ENCODE measurements at places on chromosomes 11 and 22.

DNA sequence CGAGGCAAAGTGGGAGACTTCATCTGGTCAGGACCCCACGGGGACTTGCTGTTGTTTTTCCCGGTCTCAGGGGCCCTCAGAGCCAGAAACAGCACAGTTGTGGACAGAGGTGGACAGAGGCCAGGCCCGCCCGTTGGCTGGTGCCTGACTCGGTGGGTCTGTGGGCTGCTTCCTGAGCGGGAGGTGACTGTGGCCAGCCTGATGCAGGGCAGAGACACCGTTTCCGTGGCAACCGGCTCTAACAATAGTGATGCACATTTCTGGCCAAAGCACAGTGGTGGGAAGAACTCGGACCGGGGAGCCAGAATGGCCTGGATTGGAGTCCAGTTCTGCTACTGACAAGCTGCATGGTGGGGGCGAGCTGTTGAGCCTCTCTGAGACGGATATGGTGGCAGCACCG lies 58.7 kb upstream of the ATXN10 start:
- DNase-seq = no peak

- no peak for DNase-seq
These were observed 18.6 kb downstream of the TSKU start for GRCh38 chr11:76801736-76802135.

DNA sequence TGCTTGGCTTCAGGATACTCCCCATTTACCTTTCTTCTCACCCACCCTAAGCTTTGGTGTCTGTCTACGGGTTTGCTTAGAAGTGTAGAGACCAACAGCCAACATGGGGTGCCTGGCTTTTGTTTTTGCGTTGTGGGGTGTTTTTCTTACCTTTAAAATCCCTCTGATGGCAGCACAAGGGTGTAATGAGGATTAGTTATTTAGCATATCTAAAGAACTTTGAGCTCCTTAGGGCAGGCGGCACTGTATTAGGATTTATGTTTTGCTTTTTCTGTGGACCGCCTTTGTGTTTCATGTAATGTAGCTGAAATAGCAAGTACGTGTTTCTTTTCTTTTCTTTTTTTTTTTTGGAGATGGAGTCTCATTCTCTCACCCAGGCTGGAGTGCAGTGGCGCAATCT lies 8.9 kb downstream of the AP2A2 start:
- no peak for DNase-seq

- no peak for DNase-seq
These were observed 5.2 kb upstream of the LIF start for GRCh38 chr22:30251711-30252110.

DNA sequence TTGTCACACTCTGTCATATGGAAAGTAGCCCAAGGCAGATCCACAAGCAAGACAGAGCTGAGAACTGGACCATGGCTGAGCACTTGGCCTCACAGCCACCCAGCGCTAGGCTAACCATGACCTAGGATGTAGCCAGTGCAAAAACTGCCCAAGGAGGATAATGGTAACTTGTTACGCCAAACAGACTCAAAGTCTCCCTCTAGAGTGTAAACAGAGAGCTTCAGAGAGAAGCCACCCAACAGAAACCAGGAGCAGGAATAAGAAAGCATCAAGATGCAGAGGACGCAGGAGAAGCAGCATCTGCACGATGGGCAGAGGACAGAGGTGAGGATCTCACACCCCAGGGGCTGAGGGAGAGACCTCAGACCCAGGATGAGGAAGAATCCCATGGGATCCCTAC lies 97.9 kb downstream of the RCN1 start:
- DNase-seq = peak; percentile 44

- DNase-seq = no peak
These were observed 79.8 kb downstream of the KCNQ1 start for GRCh38 chr11:2524446-2525165.

DNA sequence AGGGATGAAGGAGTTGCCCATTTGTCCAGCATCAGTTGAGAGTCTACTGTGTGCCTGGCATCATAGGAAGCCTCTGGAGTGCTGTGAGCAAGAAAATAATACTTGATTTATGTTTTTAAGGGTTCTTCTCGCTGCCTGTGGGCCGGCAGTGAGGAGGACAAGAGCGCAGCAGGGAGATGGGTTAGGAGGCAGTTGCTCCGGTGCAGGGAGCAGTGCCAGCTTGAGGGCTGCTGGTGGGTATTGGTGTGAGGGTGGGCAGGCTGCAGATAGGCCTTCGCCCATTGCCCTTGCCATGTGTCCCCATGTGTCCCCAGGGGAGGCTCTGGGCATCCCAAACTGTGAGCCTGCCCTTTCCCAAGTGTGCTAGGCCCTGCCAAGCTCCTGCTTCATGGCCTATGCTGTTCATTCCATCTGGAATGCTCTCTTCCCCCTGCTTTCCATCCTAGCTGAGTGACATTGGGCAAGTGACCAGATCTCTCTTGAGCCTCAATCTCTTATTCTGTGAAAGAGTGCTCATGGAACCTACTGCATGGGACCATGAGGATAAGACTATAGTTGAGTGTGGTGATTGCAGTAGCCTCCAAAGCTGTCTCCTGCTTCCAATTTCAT lies 19.8 kb downstream of the BMAL1 start:
- no peak for DNase-seq

DNA sequence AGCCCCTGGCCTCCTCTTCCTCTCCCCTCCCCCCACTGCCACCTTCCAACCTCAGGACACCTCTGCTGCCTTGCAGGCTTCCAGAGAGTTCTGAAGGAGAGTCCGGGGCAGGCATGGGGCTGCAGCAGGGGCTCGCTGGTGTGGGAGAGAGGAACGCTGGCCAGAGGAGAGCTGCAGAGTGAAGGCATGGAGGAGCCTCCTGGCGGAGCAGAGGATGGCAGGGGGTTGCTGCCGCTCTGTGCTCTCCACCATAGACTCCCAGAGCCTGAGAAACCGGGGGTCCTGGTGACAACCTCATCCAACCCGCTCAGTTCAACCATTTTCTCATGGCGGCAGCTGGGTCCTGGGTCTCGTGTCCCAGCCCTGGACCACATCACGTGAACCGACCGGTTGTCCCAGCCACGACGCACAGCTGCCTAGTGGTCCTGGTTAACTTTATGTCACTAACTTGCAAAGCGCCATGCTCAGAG lies 17.5 kb downstream of the MRGPRG start:
- DNase-seq = no peak

GRCh38 chr22:45185718-45186514 lies 22.2 kb downstream of the NUP50 start:
- no peak for DNase-seq

DNA sequence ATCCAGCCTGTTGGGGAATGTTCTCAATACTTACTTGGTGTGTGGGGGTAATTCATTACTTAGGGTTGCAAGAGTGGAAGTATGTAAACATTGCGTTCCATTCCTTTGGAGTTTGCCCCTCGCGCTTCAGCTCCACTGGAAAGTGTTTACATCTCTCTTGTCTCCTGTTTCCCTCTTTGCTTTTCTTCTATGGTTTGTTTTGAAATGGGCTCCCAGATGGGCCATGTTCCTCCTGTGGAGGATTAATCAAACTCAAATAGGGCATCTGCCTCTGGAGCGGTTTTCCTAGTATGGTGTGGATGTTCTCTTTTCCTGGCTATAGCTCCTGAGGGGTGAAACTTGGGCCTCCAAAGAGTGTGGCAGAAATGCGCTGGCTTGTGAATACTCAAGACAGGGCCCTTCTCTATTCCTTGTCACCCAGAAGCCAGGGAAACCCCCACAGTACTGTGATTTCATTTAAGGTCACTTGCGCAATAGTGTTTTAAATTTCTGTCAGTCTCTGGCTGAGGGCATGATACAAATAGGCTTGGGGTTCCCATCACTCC lies 51.9 kb downstream of the CD44 start:
- DNase-seq = no peak

DNA sequence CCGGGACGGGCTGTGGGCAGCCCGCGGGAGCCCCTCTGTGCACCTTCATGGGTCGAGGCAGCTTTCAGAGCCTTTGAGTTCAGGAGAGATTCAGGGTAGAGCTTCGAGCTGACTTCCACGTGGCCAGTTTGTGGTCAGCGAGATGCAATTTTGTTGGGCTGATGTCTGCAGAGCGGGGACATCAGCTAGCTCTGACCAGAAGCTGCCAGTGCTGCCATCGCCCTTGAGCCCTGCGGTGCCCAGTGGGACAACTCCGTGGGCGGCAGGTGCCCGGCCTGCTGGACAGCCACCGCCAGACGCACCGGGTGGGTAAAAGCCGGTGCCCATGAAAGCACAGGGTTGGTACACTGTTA lies 719 bp downstream of the TALDO1 start:
- DNase-seq = peak; percentile 55

DNA sequence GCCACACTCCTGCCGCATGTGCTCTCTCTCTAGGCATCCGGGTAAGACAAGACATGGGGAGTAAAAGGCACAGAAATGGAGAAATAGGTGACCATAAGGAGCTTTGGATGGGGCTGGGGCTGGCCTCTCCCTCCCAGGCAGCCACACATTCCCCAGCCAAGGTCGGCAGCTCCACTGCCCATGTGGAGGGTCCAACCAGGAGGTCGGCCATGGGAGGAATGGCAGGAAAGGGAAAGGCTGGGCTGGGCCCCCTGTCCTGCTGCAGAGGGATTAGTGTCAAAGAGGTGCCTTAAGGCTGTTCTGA lies 460 bp upstream of the MUC5AC start:
- DNase-seq = no peak

GRCh38 chr11:75262436-75262835 lies 21.9 kb downstream of the TPBGL start:
- no peak for DNase-seq

DNA sequence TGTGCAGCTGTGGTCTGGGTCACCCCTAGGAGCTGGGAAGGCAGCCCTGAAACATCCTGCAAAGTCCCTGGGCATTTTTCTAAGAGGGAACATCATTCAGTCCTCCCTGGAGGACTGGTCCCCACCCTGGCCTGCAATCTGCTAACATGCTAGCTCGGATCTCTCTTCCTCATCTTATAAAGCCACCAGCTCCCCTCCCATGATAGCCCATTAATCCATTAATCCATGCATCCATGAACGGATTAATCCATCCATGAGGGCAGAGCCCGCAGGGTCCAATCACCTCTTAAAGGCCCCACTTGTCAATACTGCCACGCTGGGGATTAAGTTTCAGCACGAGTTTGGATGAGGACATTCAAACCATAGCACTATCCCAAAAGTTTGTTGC lies 12.1 kb downstream of the PRG3 start:
- no peak for DNase-seq

DNA sequence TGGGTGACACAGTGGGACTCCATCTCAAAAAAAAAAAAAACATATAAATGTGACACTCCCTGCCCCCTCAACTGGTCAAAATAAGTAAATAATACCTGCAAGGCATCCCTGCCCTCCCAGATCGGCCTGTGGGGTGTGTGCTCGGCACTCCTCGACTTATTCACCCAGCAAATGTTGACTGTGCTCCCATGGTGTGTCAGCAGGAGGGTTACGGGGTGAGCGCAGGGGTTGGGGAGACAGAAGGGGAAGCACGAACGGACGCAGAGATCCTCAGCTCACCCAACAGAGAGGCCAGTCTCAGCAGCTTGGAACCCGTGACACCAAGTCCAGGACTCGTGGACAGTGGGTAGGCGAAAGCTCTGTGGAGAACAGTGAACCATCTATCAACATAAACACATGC lies 1.6 kb upstream of the ADM2 start:
- no peak for DNase-seq

DNA sequence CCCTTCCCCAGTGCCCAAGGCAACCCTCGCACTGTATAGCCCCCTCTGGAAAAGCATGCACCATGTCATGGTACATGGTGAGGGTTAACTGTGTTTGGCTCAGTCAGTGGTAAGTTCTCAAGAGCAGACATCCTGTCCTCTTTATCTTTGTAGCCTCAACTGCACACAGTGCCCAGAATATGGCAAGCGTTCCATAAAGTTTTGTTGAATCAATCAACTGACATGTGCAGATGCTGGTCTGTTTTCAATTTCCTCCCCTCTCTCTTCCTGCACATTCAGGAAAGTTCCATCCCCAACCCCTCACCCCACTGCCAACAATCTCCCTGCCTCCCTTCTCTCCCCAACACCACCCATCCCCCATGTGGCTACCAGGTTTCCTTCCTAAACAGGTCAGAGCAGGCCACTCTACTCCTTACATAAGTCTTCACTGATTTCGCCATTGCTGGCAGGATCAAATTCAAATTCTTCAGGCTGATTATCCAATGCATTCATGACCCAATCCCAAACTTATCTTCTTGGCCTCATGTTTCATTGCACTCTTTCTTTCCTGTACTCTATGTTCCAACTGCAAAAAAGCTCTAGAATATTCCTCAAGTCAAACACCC lies 15.5 kb upstream of the TMPRSS5 start:
- no peak for DNase-seq

GRCh38 chr11:70637186-70637800 lies 239.0 kb downstream of the CTTN start:
- DNase-seq = no peak

DNA sequence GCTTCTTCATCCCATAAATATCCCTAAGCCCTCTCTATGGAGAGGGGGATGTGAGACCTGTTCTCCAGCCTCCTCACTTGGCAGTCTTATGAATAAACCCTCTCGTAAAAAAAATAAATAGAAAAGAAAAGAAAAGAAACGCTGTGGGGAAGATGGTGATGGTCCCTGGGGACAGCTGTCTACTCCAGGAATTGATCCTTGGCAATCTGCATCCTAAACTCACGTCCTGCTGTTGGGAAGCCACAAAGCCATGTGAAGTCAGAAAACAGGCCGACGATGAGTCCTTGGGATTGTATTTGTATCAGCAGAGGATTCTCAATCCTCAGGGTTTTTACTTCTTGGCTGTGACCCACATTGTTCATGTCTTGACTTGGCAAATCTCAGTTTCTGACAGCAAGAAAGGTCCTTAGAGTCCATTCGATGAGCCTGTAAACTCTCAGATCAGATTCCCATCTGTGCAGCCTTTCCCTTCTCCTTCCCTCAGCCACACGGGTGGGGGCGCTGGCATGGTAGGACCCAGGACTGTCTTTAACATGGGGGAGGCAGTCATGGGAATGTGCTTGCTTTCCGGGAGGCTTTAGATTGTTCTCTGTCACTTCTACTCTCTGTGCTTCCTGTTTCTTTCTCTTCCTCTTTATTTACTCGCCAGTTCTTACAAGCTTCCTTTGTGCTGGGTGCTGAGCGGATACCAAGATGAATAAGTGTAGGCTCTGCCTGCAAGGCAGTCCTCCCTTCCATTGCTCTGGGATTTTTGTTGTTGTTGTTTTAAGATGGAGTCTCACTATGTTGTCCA lies 24.9 kb downstream of the TCP11L1 start:
- no peak for DNase-seq
